CD4-positive, alpha-beta T cell treated with Interleukin-12 subunit alpha and Interleukin-12 subunit beta, for 1 hour (primary cell): ENCODE measurements at places on chromosomes 13 and 19.

DNA sequence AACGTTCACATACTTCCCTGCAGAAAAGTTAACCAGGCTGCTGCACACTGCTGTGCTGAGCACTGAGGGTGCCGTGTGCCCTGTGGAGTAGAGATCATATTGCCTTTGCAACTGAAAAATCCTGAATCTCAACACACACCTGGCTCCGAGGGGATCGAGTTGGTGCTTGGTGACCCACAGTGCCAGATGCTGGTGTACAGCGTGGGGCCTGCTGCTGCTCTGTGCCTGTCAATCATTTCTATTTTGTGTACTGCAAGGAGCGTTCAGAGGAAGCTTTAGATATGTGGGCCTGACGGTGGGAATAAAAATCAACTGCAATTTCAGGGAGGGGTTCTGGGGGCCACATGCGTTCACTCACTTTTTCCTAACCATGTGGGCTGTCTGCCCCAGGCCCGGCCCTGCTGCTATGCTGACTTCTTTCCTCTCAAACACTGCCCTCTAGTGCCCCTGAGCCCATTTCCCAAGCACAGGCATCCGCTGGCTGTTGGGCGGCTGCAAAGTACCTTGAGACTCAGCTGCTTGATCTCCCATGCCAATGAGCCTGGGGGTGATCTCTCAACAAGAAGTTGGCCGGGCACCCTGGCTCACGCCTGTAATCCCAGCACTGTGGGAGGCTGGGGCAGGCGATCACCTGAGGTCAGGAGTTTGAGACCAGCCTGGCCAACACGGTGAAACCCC lies 9.7 kb upstream of the LENG8 start:
- DNase-seq = no peak

- DNase-seq = no peak
Measured at GRCh38 chr13:31069808-31070534, 91.7 kb downstream of the HSPH1 start.

DNA sequence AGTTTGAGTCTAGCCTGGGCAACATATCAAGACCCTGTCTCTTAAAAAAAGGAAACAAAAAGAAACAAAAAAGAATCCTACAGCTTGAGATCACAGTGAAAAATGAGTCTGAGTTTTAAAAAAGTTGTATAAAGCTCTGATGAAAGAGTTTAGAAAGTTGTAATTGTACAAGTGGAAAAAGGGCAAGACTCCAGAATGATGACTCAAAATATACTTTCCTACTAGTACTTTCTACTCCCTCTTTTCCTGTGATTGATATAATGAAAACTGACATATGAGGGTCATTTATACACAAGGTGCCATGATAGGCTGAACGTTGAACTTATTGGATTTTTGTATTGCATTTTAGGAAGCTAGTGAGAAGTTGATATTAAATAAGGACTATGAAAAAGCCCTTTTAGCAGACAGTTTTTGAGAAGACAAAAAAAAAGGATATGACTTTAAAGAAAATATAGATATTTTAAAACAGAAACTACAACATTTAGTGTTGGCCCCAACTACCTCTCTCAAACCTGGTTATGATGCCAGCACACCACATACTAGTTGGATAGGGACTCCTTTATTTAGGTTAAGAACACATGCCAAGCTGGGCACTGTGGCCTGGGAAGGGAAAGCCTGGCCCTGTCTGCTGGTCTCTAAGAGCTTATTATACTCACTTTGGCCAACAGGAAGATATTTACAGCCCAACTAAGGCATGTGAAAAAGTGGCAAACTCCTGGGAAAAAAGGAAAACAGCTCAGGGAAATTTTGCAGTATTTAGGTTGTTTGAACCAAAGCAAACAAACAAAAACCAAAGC lies 116.6 kb downstream of the KL start:
- no peak for DNase-seq

GRCh38 chr13:44165889-44166496 lies 207.6 kb upstream of the SERP2 start:
- DNase-seq = no peak

DNA sequence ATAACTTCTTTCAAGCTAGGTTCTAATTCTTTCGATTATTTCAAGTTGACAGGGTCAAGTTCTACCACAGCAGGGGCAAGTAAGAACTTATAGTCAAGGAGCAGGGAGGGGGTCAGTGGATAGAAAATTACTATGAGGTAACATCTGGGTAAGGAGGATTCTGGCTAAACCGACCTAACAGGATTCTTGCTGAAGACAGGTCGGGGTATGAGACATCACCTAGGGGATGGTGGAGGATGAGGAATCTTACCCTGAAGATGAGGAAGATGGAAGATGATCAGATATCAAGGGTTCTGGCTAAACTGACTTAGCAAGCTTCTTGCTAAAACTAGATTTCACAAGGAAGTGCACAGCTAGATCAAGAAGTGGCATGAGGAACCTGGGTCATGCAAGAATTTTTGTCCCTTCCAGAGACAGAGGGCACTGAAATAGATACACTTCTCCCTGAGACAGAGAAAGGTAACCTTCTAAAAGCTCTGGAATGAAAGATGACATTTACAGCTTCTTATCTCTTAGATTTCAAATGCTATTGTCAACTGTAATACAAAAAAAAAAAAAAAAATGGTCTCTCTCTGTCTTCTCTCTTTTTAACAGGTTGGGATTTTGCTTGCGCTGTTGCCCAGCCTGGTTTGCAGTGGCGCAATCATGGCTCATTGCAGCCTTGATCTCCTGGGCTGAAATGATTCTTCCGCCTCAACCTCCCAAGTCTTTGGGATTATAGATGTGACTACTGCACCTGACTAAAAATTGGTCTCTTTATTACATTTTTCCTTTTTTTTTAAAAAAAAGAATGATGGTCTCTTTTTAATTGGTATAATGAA lies 9.6 kb upstream of the METTL21C start:
- no peak for DNase-seq

DNA sequence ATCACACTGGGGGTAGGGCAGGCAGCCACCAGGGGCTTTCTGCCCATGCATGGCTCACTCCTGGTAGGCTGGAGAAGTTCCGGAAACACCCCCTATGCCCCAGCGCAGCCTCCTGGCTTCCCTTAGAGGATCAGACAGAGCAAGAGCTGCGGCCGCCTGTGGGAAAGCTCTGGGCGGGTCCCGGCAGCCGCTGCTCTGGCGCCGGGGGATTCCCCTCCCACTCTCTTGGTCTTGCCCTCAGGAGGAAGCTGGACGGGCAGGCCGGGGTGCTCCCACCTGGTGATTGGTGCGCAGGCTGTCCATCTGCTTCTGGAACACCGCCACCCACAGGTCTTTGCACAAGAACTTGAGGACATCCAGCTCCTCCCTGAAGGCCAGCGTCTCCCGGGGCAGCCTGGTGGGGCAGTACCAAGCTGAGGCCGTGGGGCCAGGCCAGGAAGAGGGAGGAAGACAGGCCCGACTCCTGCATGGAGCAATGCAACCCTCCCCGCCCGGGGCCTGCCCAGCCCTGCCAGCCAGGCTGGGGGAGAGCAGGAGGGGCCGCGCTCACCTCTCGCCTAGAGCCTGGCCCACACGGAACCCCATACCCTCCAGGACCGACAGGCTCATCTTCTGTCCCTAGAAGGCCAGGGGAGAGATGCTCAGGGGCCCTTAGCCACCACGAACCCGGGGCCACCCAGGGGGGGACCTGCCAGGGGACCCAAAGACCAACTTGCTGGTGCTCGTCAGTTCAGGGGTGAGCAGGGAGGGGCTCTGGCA lies 4.0 kb upstream of the NKPD1 start:
- DNase-seq = peak; percentile 72
